ENCODE measurements at places on chromosomes 6 and 20.
A peak's percentile ranks its signal among the peaks of the same experiment; 100 is the strongest.

DNA sequence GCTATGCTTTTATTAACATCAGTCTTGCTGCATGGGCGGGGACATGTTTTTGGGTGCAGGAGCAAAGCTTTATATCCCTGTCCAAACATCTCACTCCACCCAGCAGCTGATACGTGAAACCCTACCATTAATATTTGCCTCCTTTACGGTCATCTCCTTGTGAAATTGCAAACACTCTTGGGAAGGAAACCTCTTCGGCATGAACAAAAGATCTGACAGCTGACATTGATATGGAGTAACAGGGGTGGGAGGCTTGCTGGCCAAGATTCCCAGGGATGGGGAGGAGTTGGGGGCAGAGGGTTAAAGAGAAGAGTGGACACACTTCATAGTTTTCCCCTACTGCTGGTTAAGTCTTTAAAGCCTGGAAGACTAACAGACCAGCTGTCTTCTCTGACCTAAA lies 22.2 kb upstream of the VEGFA start:
- no peak for DNase-seq

GRCh38 chr6:49849213-49849907 lies 17.0 kb downstream of the CRISP1 start:
- peak; percentile 70 for DNase-seq

- no peak for DNase-seq
Observed at GRCh38 chr20:33108661-33109060, 29.2 kb downstream of the BPIFB4 start.

DNA sequence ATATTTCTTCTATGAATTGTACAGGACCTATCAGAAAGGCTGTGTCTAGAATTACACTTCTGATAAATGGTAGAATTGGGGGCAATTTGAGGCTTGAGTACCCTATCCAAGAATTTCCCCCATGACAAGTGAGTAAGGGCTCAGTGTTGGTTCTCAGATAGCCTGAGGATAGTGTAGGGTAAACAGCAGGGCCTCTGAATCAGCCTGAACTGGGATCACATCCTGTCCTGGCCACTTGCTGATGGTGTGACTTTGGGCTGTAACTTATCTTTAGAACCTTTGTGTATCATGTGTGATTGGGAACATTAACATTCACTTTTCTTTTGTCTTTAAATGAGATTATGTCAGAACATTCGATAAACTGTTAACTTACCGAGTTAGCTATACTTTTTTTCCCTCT lies 151.0 kb downstream of the CLIC5 start:
- no peak for DNase-seq

- DNase-seq = no peak
Observed at GRCh38 chr6:133807501-133807900, 81.4 kb upstream of the TCF21 start.

GRCh38 chr6:125200941-125201340 lies 47.4 kb downstream of the TPD52L1 start:
- DNase-seq = no peak

GRCh38 chr6:63305277-63305676 lies 14.5 kb downstream of the LGSN start:
- no peak for DNase-seq

DNA sequence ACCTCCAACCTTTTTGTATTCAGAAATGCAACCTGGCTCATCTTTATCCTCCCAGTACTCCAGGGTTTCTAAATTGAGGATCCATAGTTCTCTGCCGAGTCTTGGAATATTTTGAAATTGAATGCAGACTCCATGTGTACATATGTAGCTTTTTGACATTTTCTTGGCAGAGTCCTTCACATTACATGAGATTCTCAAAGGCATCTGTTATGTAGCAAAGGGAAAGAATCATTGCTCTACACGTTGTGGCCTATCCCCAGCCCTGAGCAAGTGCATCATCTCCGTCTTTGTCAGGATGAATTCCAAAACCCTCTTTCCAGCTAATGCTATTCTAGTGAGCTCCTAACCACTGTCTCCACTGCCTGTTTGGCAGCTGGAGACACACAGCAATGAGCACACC lies 742.9 kb downstream of the DHX35 start:
- no peak for DNase-seq

GRCh38 chr6:31559958-31560696 lies 12.0 kb upstream of the LTA start:
- DNase-seq = peak; percentile 92

All from SW 1271 (cell line).